NCI-H774 (cell line): ENCODE measurements at places on chromosomes 13 and 19.

DNA sequence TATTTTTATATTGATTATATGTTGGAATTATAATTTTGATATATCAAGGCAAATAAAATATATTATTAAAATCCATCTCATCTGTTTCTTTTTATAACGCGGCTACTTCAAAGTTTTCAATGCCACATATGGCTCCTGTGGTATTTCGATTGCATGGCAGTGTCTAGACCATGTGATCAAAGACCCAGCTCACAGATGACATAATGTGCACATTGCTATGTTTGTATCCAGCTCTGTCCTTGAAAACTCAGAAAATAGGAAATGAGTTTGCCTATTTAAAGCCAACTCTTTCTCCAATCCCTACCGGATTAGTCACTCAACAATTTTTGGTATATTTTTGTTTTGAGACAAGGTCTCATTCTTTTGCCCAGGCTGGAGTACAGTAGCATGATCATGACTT, 26.2 kb downstream of the TMTC4 start:
- no peak for DNase-seq

- DNase-seq: no peak
Observed at GRCh38 chr13:74560325-74560724, 426.1 kb upstream of the KLF12 start.

- DNase-seq: no peak
Observed at GRCh38 chr13:53174545-53174944, 145.9 kb downstream of the OLFM4 start.

DNA sequence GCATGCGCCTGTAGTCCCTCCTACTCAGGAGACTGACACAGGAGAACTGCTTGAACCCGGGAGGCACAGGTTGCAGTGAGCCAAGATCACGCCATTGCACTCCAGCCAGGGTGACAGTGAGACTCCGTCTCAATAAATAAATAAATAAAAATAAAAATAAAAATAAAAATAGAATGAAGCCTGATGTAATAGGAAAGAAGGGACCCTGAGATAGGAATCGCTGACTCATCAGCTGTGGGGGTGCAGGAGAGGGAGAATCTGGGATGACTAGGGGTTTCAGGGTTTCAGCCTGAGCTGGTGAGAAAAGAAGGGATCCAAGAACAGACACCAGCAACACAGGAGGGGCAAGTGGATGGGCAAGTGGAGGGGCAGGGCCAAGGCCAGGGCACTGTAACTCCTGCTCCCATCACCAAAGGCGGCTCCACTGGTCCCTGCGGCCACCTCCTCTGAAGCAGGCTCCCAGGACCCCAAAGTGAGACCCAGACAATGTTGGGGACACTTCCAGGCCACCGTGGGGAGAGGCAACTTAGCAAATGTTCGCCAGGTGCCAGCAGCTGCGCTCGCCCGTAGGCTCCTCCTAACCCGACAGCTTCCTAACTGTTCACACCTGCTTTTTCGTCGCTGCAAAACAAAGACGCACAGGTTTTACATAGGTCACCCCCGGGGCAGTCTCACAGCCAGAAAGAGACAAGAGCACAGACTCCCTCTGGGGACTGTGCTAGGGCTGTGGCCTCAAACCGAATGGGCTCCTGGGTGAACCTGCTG, 1.2 kb downstream of the HAUS8 start:
- peak; percentile 67 for DNase-seq

GRCh38 chr19:50434525-50434924, 1.8 kb downstream of the MYBPC2 start:
- DNase-seq: no peak

DNA sequence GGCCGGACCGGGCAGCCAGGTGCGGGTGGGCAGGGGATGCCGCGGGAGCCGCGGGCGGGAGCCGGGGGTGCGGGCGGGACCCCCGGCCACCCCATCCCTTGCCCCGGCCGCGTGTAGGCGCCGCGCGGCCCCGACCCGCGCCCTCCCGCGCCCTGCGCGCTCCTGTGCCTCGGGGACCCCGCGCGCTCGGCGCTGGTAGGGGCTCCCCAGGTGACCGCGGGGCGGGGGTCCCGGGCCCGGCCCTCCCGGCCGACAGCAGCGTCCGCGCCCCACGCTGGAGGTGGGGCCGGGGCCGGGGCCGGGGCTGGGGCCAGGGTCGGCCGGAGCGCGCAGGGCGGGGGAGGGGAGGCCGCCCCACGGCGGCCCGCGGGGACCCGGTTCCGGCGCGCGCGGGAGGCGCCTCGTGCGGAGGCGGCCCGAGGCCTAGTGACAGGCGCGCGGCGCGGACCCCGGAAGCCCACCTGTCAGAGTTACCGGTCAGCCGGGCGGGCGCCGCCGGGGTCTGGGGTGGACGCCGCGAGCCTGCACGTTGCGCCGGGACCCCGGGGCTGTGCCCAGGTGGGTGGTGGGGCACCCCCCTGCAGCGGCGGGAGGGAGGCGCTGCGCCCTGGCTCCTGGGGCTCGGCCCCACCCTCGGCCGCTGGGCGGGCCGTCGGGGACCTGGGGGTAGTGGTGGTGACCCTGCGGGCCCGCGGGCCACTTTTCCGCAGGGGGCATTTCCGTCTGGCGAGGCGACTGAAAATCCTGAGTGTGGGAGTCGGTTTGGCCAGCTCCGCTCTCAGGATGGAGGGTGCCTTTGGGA, 518 bp downstream of the TFDP1 start:
- peak; percentile 51 for DNase-seq

GRCh38 chr13:103104340-103104739, 38.1 kb upstream of the SLC10A2 start:
- no peak for DNase-seq

- peak; percentile 77 for DNase-seq
Observed at GRCh38 chr19:55526216-55527196, 10.4 kb downstream of the SBK2 start.

DNA sequence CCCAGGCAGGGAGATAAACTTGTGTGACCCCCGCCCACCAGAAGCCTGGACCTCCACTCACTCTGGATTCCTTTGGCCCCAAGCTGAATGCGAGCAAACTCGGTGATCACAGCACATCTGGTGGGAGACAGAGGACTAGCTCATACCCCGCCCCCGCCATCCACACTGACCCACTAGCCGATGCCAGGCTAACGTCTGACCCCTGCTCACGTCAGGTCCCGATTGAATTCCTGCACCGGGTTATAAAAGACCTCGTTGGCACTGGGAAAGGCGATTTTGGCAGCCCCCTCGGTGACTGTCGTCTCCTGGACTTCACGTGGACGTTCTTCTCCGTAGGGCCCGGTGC, 631 bp downstream of the TRMT1 start:
- DNase-seq: no peak

- no peak for DNase-seq
Observed at GRCh38 chr13:67776151-67776550, 546.0 kb upstream of the PCDH9 start.

DNA sequence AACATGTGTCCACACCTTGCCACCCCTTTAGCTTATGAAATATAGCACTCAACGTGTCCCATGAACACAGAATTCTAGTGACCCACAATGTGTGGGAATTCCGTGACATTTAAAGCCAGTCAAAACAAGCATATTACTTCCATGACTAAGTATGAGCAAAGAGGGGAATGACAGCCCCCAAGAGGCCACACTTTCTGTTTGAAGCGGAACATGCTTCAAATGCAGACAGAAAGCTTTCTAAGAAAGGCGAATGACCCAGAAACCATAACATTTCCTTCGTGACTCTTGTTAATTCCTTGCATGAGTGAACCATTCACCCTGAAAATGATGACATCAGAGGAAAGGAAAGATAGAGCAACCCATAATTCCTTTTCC, 122.0 kb upstream of the FNDC3A start:
- DNase-seq: no peak

GRCh38 chr19:9531933-9532332, 6.5 kb downstream of the ZNF426 start:
- no peak for DNase-seq

DNA sequence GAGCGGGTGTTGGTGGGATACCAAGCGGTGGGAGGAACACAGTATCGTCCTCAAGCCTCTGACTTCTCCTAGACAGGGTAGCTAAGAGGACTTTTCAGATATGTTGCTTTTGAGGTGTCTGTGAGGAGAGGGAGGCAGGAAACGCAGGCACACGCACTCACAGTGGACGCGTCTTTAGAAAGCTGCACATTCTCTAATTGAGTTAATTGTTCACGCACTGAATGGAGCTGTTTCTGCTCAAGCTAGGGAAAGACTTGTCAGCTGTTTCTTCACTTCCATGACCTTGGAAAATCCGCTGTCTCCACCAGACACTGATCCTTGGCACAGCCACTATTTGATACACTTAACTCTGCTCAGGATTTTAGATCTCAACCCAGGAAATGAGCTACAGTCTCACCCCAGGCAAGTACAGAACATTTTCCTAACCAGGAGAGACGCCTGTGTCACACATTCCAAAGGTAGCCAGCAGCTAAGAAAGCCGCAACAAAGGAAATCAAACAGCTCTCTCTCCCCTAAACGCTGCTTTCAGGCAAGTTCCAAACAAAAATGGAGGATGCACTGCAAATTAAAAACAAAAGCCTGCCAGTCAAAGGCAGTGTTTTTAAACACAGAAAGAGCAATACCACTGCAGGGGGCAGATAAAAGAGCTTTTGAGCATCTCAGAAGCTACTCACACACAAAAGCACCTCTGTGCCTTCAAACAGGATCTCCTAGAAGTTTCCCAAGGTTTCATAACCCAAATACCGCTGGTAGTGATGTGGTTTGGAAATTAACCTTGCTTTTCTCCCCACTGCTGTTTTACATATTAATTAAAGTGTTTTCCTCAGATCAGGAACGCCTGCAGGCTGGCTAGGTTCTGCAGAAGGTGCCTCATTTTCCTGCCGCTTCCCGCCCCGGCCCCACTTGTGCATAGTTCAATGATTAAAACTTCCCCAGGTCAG, 57.3 kb downstream of the IRS2 start:
- no peak for DNase-seq

DNA sequence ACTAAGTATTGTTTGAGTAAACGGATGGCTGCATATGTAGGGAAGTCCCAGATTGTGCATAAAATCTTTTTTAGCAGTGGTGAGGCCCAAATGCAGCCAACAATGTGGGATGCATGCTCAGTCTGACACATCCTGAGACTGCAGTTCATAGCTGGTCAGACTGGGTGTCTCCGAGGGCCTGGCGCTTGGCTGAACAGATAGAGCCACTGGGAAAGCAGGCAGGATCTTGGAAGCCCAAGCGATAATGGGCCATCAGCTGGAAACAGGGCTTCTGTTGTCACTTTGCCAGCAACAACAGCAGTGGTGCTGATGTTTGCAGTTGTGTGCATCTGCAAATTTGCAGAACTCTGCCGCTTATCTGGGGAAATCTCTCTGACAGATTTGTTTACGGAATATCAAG, 36.1 kb downstream of the MTUS2 start:
- DNase-seq: no peak

GRCh38 chr13:33684874-33685273, 133.1 kb upstream of the RFC3 start:
- no peak for DNase-seq

- DNase-seq: no peak
Observed at GRCh38 chr13:42125046-42125445, 76.6 kb downstream of the DGKH start.

DNA sequence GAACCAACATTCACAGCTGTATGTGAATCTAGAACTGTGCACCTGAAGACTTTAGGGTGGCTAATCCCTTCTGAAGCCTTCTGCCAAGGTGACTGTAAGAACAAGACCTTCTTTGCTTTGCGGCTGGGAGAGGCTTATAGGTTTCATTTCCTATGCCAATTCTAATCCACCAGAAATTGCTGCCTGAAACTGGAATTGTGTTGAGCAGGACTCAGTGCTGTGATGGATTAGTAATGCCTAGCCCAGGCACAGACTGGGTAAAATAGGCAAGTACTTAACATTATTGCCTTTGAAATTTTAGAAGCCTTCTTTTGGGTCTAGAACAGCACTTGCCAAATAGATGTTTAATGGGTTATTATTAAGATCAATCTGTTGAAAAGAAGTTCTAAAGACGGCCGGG, 11.5 kb downstream of the SLC25A23 start:
- DNase-seq: no peak

DNA sequence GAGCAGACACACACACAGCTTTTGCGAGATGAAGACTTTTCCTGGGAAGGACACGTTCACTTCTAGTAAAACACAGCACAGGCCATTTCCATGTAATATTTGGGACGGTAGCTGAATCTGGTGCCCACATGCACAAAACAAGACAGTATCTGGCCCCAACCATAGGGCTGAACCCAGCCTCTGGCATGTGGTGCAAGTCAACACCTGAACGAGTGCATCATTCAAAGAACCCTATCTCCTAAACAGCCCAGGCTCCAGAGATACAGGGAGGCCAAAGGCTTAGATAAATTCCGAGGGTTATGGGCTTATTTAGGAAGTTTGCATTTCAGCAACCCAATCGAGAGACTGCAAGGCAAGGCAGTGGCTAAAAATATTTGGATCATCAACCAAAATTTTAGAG, 2.7 kb upstream of the TFDP1 start:
- no peak for DNase-seq

GRCh38 chr13:72025836-72026235, 158.8 kb upstream of the DACH1 start:
- no peak for DNase-seq

GRCh38 chr13:75136151-75136550, 345.8 kb downstream of the TBC1D4 start:
- DNase-seq: no peak

DNA sequence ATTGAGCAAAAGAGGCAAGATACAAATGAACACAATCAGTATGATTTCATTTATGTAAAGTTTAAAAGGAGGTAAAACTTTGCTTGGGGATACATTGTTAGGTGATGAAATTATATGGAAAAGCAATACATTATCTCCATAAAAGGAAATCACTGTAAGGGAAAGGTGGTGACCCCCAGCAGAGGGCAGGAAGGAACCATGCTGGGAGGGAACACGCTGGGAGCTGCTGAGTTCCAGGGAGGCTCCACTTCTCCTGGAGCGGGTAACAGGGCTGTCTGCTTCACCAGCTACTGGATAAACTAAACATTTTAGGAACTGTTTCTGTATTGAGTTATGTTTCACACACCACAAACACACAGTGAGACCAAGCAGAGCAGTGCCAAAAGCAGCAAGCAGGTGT, 91.2 kb downstream of the KATNAL1 start:
- no peak for DNase-seq

DNA sequence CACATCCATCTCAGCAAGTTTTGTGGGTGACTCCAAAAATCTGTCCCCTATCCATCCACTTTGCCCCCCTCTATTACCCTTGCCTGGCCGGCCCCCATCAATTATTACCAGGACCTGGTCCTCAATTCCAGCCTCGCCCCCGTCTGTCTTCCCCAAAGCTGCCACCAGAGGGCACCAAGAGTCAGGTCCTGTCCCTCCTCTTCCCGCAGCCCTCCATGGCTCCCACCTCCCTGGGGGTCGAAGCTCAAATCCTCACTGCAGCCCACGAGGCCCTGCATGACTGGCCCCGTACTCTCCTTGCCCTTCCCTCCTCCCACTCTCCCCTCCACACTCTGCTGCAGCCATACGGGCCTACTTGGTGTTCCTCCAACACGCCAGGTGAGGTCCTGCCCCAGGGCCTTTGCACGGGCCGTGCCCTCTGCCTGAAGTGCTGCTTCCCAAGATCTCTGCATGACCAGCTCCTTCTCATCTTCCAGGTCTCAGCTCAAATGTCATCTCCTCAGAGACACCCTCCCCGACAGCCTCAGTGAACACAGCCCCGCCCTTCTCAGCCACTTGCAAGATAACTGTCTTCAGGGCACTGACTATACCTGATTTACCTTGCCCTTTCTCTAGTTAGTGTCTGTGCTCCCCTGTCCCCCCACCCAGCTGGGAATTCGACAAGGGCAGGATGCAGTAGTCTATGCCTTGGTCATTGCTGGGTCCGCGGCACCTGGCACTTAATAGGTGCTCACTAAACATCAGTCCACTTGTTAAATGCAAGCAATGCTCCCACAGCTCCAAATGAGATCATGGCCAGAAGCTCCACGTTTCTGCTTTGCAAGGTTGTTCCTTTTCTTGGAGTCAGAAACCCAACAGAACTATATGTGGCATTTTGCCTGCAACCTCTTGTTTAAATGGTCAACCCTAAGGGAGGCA, 16.8 kb upstream of the SEMA6B start:
- DNase-seq: no peak
